NCI-H2171 (cell line): ENCODE measurements at places on chromosomes 5 and 9.

GRCh38 chr9:134100040-134100439 lies 32.2 kb upstream of the BRD3 start:
- no peak for DNase-seq

DNA sequence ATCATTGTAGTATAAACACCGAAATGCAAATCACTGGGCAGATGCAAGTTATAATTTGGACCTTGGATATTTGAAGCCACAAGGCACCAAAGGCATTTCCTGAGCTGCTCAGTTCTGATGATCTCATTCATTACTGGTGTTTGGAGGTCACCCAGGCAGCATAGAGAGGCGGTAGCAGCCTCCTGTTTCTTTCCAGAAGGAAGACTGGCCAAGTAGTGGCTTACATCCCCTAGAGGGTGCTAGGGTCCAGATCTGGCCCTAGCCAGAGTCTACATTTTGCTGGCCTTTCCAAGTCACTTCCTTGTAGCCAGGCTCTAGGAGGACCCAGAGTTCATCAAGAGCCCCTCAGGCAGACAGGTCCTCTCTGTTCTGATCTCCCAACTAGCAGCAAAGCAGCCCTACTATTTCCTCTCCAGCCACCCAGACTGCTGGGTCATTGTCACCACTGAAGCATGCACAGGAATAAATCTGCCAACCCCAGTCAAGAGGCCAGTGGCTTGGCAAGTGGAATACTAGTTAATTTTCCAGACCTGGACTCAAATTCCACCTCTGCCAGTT lies 33.4 kb upstream of the TTC1 start:
- no peak for DNase-seq

DNA sequence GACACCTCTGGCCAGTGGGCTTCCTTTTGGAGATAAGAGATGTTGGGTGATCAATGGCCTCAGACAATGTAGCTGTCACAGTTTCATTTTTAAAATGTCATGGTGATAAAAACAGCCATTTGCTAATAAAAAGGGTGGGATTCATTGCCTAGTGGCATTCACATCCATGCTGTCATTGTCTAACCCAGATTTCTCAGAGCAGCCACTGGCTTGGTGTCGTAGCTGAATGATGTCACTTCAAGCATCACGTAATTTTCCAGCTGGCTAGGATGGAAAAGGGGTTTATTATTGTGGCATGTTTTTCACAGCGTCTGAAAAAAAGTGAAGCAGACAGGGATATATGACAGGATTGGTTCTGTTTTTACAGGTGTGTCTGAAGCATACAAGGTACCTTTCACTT lies 184.7 kb downstream of the AOPEP start:
- DNase-seq = no peak

DNA sequence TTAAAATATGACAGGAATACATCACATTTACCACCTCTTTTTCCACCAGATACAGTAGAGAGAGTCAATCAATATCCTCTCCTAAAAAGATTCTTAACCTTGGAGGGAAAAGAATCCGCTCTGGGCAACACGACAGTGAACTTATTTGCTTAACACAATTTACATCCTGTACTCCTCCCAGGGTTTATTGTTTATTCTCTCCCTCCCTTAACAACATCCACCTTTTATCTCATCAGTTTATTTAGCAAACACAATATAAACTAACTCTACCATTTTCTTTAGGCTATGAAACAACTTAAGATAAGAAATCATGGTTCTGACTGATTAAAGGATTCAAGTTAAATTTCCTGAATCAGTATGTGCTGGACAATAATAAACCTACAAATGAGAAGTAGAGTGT lies 50.9 kb downstream of the CERT1 start:
- DNase-seq = no peak

DNA sequence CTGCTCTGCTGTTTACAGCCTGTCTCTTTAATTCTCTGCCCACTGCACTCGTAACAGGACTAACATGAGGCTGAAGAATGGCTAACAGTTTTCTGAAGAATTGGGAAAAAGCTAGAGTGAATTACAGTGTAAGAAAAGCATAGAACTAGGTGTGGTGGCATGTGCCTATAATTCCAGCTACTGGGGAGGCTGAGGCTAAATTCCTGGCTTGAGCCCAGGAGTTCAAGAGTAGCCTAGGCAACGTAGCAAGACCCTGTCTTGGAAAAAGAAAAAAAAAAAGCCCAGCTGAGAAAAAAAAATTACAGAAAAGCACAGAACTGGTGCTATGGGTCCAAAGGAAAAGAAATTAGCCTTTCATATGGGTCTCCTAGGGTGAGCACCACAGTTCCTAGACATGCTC lies 13.9 kb upstream of the UHRF2 start:
- no peak for DNase-seq

GRCh38 chr5:146947181-146947941 lies 68.8 kb upstream of the PPP2R2B start:
- DNase-seq = no peak

GRCh38 chr5:150244209-150244608 lies 45.4 kb downstream of the CAMK2A start:
- no peak for DNase-seq

- no peak for DNase-seq
Measured at GRCh38 chr5:166637295-166637694, 1654.2 kb upstream of the WWC1 start.

GRCh38 chr5:131436081-131436480 lies 172.2 kb downstream of the CDC42SE2 start:
- no peak for DNase-seq

DNA sequence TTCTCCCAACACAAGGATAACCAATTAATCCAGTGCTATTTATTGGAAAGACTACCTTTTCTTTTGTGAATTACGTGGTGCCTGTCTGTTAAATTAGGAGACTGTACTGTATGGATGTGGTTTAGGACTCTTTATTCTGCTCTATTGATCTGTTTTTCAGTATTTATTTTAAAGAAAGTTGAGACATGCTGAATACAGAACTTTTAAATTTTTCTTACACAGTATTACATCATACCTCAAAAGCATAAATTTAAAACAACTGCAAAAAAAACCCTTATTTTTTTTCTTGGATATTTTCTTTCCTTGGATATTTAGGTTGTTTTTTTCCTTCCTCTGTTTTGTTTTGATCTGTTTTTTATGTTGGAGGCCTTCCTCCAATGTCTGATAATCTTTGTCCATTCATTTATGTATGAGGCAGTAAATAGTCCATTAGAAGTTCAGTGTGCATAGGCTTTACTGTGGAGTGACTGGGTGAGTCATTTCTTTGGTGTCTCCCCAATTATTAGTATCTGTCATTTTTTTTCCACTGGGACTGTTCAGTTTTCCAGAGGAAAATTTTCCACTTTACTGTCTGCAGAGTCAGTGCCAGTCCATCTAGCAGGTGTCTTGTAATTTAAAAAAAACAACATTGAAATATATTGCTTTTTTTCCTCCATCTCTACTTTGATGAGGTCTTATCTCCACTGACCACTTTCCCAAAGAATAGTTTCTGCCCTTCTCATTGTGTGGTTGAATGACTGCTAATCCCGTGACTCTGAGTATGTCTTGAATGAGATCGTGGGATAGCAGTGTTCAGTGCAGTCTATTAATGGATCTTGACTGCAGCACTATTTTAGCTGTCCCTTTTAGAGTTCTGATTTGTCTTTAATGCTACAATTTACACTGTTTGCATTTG lies 15.2 kb downstream of the CYSTM1 start:
- no peak for DNase-seq

GRCh38 chr5:54678737-54679136 lies 161.2 kb downstream of the SNX18 start:
- peak; percentile 83 for DNase-seq

GRCh38 chr9:109118808-109119438 lies 824 bp downstream of the TMEM245 start:
- DNase-seq = no peak
